ENCODE measurements at places on chromosomes 4 and X.

- peak; percentile 3 for DNase-seq
These were observed 46.4 kb upstream of the SPRY1 start for GRCh38 chr4:123350191-123350544.

DNA sequence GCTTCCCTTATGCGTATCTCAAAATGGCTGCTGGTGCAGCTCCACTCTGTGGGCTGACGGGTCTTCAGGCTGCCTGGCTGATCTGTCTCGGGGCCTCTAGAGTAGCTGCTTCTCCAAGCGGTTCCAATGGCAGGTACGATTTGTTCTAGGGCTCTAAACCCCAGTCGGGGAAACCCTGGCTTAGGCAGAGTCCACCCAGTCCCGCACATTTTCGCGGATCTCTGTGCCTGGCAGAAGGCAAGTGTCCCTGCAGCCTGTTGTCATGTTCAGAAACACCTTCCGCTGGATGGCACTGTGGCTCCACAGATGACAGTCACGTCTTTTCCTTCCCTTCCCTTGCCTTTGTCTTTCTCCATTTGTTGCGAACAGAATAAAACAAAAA is 54.4 kb downstream of the NBDY start:
- DNase-seq = no peak

DNA sequence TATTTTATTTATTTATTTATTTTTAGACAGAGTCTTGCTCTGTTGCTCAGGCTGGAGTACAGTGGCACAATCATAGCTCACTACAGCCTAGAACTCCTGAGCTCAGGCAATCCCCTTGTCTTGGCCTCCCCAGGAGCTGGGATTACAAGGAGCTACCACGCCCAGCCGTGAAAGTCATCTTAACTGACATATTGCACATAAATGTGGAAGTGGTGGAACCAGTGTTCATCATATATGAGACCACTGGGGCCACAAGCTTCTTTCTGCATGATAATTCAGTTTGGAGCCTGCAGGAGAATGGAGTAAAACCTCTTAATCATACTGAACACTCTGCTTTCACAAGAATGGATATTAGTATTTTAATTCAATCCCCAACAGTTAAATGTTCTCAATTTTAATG is 12.5 kb upstream of the CTSO start:
- DNase-seq = no peak

GRCh38 chr4:147793569-147794313 is 61.9 kb downstream of the ARHGAP10 start:
- DNase-seq = no peak

DNA sequence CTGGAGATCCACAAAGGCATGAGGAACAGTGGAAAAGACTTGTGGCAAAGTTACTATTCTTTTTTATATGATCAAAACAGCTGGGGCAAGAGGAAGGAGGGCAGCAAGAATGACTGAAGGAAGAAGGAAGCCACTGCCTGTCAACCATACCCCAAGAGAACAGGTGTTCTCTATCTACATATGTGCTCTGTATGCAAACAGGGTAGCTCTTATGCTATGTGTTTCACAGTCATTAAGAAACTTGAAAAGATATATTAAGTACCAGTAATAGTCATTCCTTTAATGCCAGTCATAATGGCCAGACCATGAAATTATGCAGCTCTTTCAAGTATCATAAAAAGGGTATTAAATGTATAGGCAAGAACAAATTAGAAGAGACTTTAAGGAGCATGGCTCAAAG is 363.9 kb downstream of the KLHL13 start:
- DNase-seq = no peak

DNA sequence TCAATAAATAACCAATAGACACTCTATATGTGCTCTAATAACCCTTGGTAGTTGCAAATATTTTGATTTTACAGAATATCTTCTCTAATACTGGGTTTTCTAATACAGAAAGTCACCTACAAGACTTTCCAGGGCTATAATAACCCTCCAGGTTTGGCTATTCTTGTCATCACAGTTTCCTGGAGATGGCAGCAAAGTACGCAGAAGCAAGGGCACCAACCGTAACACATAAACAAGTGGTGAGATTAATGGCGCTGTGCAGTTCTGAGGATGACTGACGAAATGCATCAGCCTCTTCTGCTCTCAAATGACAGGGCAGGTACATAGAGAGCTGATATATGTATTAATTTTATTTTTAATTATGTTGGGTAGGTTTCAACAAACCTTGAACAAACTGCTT is 122.4 kb downstream of the C4orf33 start:
- peak; percentile 33 for DNase-seq

GRCh38 chrX:28876408-28876807 is 289.2 kb downstream of the IL1RAPL1 start:
- no peak for DNase-seq

GRCh38 chrX:84133023-84133422 is 55.0 kb downstream of the RPS6KA6 start:
- no peak for DNase-seq

GRCh38 chrX:109140463-109140862 is 341.4 kb downstream of the GUCY2F start:
- no peak for DNase-seq

GRCh38 chrX:2592279-2592678 is 91.5 kb upstream of the DHRSX start:
- no peak for DNase-seq

- no peak for DNase-seq
These were observed 27.6 kb upstream of the MSX1 start for GRCh38 chr4:4831825-4832224.

- DNase-seq = no peak
These were observed 36.4 kb upstream of the MAMLD1 start for GRCh38 chrX:150326541-150327247.

- no peak for DNase-seq
These were observed 620.4 kb downstream of the KCNIP4 start for GRCh38 chr4:21327976-21328700.

DNA sequence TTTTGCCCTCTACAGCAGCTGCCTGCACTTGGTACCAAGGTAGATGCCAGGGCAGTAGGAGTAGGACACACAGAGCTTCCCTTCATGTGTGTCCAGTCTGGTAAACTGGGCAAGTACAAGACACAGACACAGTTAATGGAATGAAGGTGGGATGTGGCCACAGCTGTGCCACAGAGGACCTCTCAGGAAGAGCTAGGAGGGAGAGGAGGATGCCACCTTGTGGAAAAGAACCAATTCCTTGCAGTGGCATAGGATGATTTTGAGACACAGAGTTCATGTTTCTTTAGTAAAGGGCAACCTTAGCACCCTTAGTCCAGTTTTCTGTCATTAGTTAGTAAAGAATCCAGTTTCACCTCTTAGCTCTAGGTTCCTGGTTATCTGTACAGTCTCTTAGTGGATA is 36.3 kb upstream of the TBC1D14 start:
- no peak for DNase-seq

DNA sequence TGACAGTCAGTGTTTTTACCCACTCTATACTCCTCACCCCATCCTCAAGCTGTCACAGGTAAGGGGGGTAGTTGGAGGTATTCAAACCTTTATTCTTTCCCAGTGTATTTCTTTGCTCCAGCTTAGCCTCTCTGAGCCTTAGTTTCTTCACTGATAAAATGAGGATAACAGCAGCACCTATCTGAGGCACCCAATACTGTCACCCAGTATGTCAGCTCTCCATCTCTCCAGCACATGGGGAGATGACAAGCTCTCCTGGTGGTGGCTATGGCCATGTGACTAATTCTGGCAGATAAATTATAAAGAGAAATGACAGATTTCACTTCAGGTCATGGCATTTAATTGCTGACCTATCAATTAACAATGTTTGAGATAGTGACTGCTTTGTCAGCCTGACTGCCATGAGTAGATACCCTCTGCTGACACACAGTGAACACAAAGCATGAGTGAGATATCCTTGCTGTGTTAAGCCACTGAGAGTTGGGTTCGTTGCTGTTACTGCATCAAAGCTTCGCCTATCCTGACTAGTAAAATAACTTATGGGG is 176.4 kb upstream of the TBC1D9 start:
- DNase-seq = no peak

DNA sequence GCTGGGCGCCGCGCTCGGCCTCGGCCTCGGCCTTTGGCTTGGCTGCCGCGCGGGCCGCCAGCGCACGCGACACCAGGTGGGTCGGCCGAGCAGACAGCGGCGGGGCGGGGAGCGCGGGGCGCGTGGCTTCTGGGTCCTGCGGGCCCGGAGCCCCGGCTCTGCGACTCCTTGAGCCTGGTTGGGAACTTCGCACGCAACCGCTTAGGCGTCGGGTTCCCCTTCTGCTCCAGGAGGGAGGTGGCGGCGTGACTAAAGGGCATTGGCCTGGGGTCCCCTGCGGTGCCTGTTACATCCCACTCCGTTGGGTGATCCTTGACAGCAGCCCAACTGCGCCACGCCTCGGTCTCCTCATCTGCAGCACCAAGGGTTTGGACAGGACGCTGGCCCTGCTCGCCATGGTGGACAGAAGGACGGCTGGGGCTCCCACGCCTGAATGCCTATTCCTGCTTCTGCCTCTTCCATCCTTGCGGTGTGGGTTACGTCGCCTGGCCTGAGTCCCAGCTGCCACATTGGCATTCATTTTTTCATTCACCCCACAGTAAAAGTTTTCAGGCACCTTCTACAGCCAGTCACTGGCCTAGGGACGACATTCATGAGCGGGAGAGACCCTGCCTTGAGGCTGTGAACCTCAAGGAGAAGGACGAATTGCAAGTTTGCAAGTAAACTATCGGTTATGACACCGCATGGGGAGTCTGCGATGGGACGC is 631 bp downstream of the EVC start:
- DNase-seq = no peak

DNA sequence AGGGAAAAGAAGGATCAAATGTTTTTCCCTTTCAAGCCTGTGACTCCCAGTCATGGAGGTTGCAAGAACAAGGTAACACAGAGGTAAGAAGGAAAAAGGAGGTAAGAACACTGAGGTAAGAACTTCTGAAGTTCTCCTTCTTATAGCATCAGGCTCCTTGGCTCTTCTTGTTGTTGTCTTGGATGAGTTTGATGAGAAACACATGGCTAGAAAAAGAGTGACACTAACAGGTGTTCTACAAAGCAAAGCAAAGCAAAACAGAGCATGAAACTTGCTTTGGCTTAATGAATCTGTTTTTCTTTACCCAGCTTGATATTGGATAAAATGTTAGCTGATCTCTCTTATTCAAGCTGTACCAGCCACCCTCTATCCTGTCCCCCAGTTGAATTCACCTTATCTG is 231.2 kb upstream of the F9 start:
- DNase-seq = no peak

- DNase-seq = no peak
These were observed 41.9 kb downstream of the UBA6 start for GRCh38 chr4:67659065-67659464.

- no peak for DNase-seq
These were observed 244.5 kb upstream of the SPANXN1 start for GRCh38 chrX:145002771-145003170.

GRCh38 chr4:138645289-138645688 is 370.3 kb upstream of the NOCT start:
- DNase-seq = no peak

DNA sequence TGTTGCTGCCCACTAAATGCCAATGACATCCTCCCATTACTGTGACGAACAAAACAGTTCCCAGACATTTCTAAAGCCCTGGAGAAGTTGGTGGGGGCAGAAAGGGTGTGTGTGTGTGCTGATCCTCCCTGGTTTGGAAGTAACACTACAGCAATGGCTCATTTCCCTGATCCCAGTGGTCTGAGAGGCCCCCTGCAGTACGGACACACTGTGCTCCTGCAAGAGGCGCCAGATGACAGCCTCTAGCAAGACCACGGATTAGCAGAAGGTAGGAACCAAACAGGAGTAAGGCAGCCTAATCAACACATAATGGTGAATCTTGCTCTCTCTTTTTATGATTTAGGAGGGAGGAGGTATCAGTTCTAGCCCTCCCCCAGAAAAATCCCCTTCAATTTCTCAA is 49.6 kb downstream of the CHRDL1 start:
- no peak for DNase-seq

DNA sequence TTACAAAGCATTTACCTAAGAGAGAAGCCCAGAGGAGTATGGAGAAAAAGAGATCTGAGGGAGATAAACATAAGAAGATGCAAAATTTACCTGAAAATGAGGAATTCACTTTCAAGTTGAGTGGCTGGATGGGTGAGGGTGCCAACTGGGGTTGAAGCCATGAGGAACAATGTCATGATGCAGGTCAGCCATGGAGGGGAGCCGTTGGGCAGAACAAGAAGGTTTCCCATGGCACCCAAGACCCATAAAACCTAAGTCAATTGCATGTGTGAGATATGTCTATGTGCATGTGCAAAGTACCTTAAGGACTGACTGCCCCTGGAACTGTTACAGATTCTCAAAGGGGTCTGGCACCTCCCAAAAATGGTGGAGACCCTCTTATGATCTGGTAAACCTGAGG is 46.6 kb upstream of the PRRG1 start:
- no peak for DNase-seq

DNA sequence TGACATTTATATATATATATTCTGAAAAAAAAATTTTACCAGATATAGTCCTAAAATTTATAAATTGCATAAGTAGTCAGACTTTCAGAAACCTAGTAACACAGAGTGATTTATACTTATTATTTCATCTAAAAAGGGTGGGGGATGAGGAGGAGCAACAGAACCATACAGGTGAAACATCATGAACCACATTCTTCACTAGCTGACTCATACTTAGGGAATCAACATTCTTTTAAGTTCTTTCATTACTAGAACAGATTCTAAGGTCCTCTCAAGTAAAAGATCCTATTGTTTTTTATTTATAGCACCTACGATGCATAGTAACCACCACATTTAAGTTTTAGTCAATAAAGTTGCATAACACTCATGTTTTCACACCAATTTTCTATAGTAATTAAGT is 166.1 kb downstream of the LRBA start:
- DNase-seq = no peak

DNA sequence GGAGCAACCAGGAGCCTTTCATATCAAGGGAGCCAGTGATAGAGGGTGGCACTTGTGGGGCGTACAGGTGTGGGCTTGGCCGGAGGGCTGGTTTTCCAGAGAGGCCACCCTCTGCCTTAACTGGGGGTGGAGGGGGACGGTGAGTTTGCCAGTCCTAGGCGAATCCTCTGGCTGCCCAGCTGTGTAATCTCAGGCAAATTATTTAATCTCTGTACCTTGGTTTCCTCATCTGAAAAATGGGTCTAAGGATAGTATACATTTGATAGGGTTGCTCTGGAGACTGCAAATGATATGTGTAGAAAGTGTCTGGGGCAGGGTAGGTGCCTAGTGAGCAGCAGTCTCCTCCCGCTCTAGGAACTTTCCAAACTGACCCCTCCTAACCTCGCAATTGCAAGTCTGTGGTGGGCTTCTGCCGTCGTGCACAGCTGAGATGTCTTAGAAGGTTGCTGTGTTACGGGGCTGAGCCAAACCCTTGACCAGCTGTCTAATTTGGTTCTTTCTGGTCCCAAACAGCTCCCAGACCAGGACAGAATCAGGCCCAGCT is 3.8 kb upstream of the CXCR3 start:
- no peak for DNase-seq
